ENCODE measurements at places on chromosomes 3 and 15.
A peak's percentile ranks its signal among the peaks of the same experiment; 100 is the strongest.

DNA sequence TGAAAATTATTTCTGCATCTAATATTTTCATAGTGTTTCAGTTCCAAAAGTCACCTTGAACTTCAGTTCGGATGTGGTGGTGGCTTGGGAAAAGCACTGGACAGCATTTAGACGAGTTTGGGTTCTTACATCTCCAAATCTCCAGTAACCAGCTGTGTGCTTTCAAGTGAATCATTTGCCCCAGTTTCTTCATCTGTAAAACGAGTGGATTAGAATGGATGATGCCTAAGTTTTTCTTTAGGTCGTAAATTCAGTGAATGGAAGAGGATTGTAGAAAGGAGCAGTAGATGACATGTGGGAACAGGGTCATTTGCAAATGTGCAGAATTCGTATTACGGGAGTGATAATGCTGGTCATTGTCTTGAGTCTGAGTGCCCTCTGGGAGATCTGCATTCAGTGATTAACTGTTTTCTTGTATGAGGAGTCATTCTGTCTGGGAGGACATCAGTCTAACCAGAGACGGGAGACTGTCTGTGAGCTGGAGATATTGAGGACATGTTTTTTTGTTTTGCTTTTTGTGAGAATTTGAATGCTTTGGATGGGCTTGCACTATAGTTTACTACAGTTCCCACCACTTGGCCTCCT lies 641.6 kb upstream of the TBL1XR1 start:
- no peak for DNase-seq

DNA sequence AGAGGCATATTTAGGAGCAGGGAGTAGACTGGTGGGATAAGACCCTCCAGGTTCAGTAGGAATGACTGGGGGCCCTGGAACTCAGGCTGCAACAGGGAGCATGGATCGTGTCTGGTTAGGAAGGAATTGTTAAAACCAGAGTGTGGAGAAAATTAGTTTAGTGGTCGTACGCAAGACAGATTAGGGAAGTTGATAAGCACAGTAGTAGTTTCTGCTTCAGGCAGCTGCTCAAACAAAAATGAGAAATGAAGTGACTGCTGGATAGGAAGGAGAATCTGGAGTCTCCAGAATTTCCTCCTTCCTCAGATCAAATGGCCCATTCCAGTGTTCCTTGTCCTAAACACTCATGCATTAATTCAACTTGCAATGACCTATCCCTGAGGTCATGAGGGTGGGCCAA lies 11.2 kb downstream of the MYD88 start:
- DNase-seq = no peak

- DNase-seq = no peak
These were observed 220.5 kb downstream of the CTNNB1 start for GRCh38 chr3:41419809-41420208.

DNA sequence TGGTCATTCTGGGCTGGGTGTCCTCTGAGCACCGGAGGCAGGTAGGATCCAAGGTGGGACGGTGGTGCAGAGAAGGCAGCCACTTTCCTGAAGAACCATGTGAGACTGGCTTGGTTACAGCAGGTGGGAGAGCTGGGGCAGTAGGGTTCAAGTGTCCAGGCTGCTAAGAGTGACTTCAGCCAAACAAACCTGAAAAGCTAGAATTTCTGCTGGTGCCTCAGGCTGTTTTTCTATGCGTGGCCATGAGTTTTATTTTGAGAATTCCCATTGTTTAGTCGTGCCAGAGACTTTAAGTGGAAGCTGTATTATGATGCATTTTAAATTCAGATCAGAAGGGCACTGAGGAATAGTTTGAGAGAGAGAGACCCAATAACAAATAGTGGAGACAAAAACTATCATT lies 20.1 kb downstream of the USP13 start:
- DNase-seq = peak; percentile 39

GRCh38 chr3:45936261-45936660 lies 7.0 kb upstream of the CXCR6 start:
- no peak for DNase-seq

- no peak for DNase-seq
These were observed 96.3 kb downstream of the TPRG1 start for GRCh38 chr3:189267981-189268613.

DNA sequence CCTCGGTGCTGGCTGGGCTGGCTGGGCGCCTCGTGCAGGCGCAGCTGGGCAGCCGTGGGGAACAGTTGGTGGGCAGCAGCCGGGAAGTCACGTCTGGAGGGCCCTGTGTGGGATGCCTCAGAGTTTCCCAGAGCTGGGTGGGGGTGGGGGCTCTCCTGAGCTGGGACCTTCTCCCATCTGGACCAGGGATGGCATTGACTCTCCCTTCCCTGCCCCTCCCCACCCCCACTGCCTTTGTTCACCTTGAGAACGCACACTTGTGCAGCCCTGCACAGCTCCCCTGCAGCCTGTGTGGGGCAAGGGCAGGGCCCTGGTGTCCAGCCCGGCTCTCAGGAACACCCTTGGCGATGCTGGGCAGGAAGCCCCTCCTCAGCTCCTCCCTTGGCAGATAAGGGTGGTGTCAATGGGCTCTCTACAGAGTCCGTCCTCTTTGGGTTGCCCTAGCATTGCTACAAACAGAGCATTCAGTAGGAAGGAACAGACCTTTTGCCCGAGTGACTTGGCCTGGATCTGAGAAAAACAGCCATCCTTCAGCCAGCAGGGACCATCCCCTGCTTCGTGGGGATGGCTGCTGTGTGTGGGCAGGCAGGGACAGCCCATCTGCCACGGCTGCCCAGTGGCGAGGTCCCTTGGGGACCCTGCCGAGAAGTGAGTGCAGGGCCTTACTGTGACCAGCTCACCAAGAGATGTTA lies 25.5 kb upstream of the KLF13 start:
- DNase-seq = no peak

- DNase-seq = no peak
These were observed 80.5 kb upstream of the WNT5A start for GRCh38 chr3:55567615-55568014.

- DNase-seq = no peak
These were observed 16.0 kb downstream of the HACD2 start for GRCh38 chr3:123568875-123569274.

- no peak for DNase-seq
These were observed 12.4 kb downstream of the SLC2A2 start for GRCh38 chr3:171013822-171014748.

DNA sequence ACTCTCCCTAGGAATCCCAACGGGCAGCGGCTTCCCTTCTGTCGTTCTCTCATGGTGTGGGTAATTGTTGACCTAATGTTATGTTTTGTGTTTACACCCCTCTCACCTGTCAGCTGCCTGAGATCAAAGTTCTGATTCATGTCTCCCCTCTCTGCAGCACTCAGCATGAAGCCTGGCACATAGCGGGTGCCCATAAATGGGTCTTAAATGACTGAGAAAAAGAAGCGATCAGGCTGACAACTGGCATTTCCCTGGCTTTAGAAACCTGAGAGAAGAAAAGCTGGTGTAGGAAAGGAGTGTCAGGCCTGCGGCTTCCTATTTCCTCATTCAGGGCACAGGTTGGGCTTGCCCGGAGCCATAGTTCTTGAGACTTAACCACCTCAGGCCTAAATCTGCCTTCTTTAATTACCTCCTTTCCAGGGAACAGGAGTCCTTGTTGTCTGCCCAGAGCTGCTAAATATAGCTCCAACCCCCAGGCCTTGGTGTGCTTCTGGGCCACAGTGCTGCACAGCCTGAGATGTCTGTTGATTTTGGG lies 31.8 kb downstream of the LPP start:
- DNase-seq = peak; percentile 60

GRCh38 chr15:39644136-39644535 lies 63.3 kb downstream of the THBS1 start:
- no peak for DNase-seq

DNA sequence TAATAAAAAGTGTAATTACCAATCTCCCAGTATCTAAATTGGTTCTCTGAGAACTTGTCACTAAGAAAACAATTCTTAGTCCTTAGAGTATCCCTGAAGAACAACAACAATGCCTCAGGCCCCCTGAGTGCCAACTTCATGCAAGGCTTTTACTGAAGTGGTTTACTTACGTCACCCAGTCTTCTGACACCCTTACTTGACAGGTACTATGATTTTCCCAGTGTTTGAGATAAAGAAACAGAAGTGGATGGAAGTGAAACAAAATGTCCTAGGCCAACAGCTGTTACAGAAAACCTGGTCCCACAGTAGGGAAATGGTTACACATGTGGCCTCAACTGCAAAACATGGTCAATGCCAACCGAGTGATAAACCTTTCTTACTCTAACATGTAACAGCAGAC lies 331.1 kb downstream of the FOXP1 start:
- DNase-seq = no peak

- DNase-seq = no peak
These were observed 70.8 kb upstream of the FILIP1L start for GRCh38 chr3:100184948-100185570.

- no peak for DNase-seq
These were observed 219.0 kb upstream of the CD96 start for GRCh38 chr3:111323019-111323418.

DNA sequence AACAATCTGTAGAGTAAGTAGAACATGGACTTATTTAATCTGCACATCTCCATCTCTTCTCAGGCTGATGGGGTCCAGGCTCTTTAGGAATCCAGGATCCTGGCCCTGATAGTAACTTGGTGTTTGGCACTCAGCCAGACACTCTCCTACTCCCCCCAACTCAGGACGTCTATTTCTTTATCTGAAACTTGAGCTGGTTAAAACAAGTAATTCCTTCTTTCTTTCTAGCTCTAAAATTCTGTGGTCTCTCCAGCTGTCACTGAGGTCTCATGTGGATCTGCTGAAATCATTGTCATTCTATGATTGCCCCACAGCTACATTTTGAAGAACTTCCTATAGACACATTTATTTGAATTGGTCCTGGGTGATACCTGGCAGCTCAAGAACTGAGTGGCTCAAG lies 59.0 kb downstream of the TP63 start:
- no peak for DNase-seq

DNA sequence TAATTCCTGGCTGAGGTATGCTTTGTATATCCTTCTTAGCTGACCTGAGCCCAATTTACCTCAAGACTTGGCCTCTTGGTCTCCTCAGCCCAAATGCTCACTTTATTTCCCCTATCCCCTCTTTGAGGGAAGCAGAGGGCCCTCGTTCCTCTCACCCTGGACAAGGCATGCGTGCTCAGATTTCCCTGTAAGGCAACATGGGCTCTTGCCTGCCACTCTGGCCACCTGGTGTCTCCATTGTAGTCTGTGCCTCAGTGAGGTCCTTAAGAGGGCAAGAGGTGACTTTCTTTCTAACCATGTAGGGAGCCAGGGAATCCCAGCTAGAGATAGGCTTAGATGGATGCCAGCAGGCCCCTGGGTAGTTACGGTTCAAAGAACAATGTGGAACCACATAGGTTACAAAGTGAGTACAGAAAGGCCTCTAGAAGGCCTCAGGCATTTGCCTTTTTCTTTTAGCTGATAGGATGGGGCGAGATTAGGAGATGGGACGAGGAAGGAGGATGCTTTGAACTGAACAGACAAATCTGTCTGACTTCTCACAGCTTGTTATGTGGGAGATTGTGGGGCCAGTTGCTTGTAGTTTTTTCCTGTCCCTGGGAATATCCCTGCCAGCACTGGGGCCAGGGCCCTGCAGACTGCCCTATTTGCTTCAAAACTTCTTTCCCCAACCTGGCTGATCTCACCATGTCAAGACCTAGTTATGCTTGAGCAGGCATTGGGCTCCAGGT lies 1.1 kb upstream of the INTS14 start:
- no peak for DNase-seq

DNA sequence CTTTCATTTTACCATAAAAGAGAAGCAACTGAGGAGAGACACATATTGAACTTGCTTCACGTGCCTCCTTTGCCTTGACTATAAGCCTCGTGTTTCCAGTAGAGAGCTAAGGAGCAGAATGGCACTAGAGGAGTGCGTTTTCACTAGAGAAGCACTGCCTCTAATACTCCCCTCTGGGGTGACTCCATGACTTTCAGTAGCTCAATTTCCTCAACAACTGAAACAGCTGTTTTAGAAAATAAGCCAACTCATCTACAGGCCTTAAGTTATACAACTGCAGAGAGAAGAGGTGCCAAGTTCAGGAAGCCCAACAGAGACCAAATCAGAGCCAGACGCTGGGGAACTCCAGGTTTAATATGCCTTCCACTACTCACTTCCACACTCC lies 1.9 kb downstream of the UBP1 start:
- DNase-seq = peak; percentile 15

DNA sequence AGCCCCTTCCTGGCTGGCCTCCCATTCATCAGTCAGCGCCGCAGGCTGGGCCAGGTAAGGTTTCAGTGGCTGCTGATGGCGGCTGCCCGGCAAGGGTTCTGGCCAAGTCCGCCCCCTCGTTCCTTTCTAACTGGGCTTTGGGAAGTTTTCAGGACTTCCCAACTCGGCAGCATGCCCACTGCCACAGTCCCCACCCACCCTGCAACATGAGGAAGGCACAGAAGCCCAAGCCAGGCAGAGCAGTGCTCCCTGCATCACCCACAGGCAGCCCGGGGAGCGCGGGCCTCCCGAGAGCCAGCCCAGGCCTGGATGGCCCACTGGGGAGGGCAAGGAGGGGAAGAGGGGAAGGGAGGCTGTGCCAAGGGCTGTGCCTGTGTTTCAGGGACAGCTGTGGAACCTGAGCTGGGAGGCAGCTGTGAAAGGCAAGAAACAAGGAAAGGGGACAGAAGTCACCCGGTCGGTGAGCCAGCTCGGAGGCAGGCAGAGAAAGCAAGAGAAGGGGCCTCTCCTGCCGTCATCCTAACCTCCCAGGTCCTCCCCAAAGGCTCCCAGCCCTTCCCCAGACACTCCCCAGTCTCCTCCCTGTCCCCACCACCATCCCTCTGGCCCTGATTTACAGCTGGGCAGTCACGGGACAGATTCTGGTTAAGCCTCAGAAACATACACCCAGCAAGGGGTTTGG lies 73.9 kb downstream of the CPN2 start:
- DNase-seq = peak; percentile 69

GRCh38 chr15:45442507-45443135 lies 64.3 kb upstream of the GATM start:
- DNase-seq = no peak

DNA sequence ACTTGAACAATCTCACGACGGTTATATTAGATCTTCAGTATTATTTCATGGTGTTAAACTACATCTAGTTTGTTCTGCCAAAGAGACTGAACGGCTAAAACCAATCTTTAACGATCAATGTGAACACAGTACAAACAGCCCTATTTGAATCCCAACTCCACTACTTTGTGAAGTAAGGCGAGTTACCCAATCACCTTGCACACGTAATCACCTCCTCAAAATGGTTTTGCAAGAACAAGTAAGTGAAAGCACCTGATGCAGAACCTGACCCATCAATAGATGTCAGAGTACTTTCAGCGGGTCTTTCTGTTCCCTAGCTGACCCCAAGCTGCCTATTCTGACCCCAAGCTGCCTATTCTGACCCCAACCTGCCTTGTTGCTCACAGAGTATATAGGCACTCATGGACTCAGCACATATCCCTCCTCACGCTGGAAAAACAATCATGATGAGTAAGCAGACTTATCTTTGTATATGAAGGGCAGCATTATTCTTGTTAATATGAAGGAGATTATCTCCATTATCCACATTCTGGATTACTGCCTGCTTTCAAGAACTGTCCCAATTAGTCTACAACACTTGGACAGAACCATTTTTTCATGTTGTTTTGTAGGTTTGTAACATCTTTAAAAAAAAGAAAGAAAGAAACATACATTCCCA lies 3.7 kb downstream of the KPNA1 start:
- DNase-seq = no peak

Data from renal pelvis (tissue), 12 donors.